Lower lobe of right lung (tissue), 2 donors: ENCODE measurements at places on chromosomes 3 and 15. TPM values are rescaled to one million over a fixed set of nuclear protein-coding genes. Genes with fewer than 3 reads are reported as not detected.

Gene IMPG2
- 0.21 TPM for total RNA-seq

DNA sequence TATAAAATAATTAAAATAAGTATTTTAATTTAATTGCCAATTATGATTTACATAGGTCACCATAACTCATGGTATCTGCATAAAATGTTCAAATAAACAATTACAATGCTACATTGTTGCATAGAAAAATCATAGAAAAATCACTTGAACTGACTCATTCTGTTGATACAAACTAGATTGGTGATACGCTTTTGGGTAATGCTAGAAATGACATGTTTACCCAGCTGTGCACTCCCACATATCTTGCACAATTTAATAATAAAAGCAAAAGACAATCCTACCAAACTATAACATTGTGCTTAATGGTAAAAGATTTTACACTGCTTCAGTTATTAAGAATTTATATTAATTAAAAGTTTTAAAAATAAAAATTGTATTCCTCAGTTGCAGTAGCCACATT lies 45.8 kb upstream of the FBXL22 start:
- DNase-seq: no peak

- no peak for DNase-seq
Observed at GRCh38 chr3:119700920-119701734, 1.7 kb upstream of the CFAP91 start.

DNA sequence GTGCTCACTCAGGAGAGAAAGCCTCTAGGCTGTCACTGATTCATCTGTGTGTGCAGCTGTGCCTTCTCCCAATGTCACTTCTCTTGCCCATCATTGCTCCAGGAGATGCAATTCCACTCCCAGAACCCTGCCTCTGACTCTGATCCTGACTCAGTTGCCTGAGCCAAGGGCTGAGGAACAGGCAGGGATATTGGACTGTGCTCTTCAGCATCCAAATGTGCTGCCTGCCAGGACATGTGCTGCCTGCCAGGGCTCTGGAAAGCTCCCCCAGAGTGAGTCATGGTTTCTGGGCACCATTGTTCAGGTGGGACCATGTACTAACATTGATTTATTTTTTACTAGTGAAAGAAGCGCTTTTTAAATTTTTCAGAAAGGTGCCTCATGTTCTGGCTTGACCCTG lies 71.0 kb downstream of the TRIM42 start:
- DNase-seq: no peak

DNA sequence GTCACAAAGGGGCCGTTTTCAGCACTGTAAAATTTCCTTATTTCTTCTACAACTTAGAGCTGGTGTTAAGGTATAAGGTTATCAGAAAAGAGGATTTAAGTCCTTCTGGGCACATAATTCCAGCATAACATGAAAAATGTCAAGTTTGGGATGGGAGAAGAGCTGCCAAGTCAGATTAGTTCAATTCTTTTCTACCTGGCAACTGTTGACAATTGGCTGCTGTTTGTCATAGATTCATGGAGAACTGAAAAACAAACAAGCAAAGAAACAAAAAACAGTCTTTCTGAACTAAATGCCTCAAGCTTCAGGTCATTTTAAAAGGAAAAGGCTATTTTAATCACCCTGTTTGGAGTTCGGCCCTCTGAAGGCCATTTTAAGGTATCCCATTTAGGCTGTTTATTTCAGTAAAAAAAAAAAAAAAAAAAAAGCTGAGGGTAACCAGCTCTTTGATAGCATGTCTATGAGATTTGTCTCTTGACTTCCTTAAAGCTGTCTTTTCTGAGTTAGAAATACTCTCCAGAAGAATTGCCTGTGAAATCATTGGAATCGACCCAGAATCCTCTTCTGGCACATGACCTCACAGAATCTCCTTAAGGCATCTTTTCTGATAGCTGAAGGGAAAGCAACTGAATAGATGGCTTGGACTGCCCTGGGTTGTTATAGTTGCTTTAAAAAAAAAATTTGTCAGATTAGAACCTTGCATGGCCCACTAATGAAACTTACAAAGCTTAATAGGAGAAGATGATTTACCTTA lies 173.3 kb downstream of the SEMA6D start:
- DNase-seq: no peak

DNA sequence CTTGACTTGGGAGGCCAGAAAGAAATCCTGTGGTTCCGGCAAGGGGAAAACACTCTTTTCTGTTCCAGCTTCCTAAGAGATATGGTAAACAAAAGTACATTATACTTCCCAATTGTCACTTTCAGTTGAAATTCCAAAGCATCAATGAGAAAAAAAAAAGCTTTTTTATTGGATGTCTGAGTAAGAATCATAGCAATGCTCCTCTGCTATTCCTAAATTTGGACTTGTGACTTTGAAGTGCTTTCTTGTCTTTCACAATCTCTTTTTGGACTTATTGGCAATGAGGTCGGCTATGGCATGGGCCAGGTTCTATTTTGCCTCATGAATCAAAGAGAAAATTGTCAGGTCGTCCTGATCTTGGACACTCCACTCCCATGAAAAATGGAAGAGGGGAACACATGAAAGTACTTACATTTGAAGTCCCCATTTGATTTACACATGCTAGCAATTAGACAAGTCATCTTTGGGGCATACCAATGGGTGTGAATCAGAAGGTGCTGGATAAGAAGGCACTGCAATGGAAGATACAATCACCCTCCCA lies 170.5 kb downstream of the GREM1 start:
- no peak for DNase-seq

GRCh38 chr3:135034291-135034768 lies 239.3 kb downstream of the EPHB1 start:
- no peak for DNase-seq

Gene ROBO1
- total RNA-seq: 14.8 TPM

- no peak for DNase-seq
Observed at GRCh38 chr3:10770981-10771380, 45.0 kb upstream of the SLC6A11 start.

DNA sequence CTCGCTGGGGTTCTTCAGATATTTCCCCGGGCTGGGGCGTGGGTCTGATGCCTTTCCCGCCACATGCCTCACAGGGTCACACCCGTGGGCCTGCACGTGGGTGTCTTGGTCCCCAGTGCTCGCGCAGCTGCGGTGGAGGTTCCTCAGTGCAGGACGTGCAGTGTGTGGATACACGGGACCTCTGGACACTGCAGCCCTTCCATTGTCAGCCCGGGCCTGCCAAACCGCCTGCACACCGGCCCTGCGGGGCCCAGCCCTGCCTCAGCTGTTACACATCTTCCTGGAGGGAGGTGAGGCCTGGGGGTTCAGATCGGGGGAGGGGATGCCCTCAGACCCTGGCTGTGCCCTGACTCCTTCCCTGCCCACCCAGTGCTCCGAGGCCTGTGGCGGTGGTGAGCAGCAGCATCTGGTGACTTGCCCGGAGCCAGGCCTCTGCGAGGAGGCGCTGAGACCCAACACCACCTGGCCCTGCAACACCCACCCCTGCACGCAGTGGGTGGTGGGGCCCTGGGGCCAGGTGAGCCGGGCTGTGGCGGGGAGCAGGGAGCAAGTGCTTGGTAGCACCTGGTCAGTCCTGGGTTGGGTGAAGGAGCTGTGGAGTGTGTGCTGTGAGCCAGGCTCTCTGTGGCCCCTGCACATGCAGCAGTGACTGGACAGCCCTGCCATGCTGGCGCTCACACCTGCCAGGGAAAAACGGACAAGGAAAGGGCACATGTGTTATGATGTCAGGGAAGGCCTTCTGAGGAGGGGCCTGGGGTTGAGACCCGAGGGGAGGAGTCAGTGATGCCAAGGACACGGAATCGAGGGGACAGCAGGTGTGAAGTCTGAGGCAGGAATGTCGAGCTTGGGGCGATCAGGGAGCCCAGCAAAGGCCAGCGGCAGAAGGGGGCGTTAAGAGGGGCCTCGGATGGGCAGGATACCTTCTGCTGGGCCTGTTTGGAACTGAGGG lies 88.9 kb downstream of the TBC1D2B start:
- DNase-seq: peak; percentile 44

- no peak for DNase-seq
Observed at GRCh38 chr15:64476550-64476949, 16.2 kb downstream of the ZNF609 start.

DNA sequence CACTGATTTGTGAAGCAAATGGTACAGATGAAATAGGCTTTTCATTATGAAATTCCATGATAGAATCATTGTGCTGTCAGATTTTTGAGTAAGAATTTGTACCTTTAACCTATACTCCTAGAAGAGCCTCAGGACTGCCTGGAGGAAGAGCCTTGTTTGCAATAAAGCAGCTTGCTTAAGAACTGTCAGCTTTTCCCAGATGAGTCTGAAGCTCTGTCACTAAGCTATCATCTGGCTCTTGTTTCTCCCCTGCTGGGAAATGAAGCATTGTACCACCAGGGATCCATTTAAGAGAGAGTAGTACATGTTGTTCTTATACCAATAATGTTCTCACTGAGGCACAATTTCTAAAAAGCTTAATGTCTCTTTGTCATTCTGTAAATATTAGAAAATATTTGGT lies 85.1 kb upstream of the FLNB start:
- DNase-seq: no peak

Gene GAP43
- not detected for total RNA-seq

Gene SNTN
- 12.8 TPM for total RNA-seq

- DNase-seq: peak; percentile 54
Observed at GRCh38 chr3:195240939-195241338, 30.0 kb downstream of the XXYLT1 start.

DNA sequence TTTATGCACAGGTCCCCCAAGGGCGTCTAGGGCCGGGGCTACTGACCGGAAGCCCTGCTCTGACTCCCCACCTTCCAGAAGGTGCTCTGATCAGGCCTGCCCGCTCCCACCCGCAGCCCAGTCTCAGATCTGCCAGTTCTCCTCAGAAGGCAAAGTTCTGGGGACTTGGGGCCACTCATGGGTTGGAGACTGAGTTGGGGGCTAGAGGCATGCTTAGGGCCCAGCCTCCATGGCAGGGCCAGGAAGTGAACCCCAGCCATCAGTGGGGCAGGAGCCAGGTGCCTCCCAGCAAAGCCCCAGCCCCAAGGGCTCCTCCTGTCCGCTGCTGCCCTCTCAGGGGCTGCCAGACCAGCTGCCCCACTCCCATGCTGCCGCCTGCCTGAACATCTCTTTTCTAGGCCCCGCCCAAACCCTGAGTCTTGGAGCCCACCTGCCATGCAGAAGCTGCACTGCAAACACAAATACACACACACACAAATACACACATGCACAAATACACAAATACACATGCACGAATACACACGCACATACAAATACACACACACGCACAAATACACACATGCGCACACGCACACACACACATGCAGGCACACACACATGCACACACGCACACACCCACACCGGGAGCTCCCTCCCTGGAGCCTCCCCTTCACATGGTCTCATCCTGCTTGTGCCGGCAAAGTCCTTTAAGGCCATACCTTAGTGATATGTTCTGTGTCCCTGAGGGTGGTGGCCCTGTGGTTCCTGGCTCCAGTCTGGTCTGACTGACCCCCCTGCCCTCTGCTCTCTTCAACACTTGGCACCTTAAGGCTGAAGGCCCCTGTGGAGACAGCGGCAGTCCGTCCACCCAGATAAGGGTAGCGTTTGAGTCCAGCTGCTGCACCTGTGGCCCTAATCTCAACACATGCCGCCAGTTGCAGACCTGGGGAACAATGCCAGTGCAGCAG lies 59.2 kb upstream of the KLF13 start:
- no peak for DNase-seq

Gene SCAANT1
- total RNA-seq: not detected

- no peak for DNase-seq
Observed at GRCh38 chr3:138593488-138594149, 441 bp downstream of the CEP70 start.

DNA sequence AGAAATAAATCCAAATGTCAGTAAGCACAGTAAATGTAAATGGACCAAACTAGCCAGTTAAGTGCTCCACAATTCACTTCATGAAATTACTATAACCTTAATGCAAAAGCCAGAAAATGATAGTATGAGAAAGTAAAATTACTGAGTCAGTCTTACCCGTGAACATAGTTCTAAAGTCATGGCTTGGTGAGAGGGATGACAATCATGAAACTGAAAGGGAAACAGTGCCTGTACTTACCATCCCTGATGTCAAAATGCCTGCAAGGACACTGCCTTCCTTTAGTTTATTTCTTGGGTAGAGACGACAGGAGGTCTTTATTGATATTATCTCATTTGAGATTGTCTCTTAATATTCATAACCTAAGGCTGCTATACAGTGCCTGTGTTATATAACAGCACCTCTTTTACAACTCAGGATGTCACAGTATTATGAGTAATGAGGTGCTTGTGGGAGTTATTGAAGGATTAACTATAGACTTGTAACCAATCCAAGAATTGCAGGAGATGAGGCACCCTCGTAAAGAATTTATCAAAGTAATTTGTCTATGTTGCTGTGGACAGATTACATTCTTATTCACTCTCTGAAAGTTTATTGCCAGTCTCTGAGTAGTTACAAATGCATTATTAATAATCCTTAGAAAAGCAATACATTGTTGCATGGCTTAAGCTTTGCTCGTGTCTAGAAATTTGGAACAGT lies 142.9 kb upstream of the BFSP2 start:
- DNase-seq: no peak

Gene FBXO40
- 0.09 TPM for total RNA-seq

Gene PFN2
- total RNA-seq: 28.5 TPM

Gene EPHB1
- total RNA-seq: 3.0 TPM

DNA sequence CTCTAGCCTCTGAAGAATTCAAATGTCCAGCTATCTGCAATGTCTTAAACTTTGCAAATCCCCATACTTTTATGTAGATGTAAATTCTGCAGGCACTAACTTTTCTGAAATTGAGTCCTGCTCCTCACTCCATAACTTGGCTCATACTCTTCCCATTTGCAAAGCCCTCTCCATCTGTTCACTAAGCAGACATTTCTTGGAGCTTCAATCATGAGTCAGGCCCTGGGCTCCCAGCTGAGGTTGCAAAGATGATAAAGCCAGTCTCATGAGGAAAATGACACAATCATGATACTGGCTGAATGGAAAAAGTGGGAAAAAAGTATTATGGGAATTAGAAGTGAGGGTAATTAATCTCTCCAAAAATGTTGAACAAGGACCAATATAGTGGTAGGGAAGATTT lies 507.6 kb downstream of the NR2F2 start:
- DNase-seq: no peak

Gene PRSS50
- 0.41 TPM for total RNA-seq

GRCh38 chr15:49036650-49037545 lies 9.3 kb downstream of the SECISBP2L start:
- DNase-seq: no peak

DNA sequence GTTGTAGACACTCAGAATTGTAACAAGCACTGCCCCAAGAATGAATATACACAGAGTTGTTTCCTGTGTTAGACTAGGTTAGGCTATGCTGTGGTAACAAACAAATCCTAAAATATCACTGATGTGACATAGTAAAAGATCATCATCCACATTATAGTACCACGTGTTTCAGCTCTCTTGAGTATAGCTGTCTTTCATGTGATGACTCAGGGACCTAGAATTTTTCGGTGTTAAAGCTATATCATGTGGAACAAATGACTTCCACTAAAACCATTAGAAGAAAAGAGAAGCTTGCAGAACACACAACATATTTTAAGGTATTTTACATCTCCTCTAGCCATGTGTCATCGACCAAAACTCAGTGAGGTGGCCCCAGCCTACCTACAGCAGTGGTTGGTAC lies 307.9 kb upstream of the RBMS3 start:
- no peak for DNase-seq

GRCh38 chr15:70722266-70723121 lies 40.9 kb downstream of the UACA start:
- no peak for DNase-seq

Gene SMAD3
- 25.7 TPM for total RNA-seq
